ENCODE measurements at places on chromosomes 11 and 22.

- DNase-seq: peak; percentile 33
These were observed 1.1 kb downstream of the RBFOX2 start for GRCh38 chr22:36027579-36027934.

DNA sequence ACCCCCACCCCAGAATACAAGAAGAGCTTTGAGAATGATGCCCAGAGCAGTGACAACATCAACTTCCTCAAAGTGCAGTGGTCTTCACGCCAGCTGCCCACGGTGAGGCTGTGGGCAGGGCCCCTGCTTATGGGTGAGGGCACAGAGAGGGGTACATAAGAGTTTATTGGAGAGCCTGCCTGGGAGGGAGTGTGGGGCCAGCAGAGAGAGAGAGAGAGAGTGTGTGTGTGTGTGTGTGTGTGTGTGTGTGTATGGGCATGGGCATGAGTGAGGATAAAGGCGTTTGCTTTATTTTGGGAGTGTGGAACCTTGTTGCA is 9.5 kb downstream of the PHOX2A start:
- DNase-seq: no peak

- no peak for DNase-seq
These were observed 535.1 kb upstream of the LUZP2 start for GRCh38 chr11:23961503-23962338.

DNA sequence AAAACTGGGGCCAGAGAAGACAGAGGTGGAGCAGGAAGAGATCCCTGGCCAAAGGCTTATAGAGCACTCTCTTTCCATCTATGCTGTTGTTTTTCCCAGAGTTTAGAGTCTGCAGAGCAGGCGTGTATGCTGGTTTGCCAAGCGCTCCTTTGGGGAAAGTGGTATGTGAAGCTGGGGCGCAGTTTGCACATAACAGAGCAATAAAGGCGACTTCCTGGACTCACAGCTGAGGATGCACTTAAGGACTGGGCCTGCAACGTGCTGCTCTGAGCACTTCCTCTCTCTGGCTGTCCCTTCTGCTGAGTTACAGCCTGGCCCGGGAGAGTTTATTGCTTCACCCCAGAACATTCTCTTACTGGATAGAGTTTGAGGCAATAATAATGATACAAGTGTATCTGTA is 41.7 kb downstream of the THAP12 start:
- no peak for DNase-seq

- no peak for DNase-seq
These were observed 2.0 kb upstream of the OR52B4 start for GRCh38 chr11:4370166-4370565.

DNA sequence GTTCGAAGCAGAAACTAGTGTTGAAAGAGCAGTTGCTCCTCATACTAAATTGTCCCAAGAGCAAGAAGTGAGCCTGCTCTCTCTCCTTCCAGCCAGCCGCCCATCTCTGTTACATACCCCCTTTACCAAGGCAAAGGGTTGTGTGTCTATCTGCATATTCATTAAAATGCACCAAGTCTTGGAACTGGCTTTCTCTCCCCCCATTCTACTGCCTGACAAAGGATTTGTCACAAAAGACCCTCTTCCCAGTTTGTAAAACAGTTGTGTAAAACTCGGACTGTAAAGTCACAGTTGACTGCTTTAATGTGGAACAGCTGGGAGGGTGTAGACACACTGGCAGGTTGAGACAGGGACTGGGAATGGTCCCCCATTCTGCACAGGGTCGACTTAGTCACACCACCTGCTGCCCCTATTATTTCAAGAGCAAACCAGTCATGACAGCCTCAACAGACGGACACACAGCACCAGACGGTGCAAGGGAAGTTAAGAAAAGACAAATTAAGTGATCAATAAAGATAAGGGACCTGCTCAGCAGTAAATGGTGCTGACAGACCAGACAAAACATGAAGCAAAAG is 60.0 kb upstream of the HTATIP2 start:
- DNase-seq: no peak

DNA sequence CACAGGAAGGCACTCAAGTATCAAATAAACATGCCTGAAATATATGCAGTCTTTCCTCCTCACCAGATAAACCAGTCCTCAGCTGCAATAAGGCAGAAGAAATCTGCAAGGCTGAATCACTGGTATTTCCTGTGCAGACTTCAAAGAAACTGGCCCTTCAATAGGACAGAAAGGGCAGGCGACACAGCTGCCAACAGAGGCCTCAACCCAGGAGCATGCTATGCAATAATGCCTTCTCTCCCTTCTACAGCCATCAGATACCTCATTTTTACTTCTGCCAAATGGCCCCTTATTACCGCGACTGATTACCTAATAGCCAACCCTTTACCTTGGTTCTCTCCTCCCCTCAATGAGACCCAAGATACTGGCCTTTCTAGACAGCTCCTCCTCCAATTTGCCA is 8.0 kb downstream of the NUMA1 start:
- no peak for DNase-seq

DNA sequence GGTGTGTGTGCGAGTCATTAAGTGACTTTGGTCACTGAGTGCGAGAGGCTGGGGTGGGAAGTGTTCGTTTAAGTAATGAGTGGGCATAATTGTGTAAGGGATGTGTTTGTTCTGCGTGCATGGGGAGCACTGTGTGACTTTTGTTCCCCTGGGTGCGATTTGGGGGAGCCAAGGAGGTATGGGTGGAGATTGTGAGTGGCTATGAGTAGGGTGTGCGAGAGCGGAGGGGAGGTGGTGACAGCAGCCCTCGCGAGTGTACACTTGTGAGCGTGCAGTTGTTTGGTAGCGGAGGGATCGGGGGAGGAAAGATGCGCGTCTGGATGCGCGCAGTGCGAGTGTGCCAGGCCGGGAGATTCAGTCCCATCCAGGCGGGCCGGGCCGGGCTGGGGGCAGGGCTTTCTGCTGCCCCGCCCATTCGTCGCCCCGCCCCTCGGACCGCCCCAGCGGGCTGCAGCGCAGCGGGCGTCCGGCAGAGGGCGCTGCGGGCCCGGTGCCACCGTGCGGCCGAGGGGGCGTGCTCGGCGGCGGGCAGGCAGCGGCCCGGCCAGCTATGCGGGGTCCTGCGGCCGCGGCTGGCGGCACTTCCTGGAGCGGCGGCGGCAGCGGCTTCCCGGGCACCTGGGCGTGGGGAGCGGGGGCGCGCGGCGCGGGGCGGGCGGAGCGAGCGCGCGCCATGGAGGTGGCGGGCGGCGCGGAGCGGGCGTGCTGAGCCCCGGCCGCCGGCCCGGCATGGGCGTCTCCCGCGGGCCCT is at the start of gene DGKZ:
Gene DGKZ (plus strand): TSS at position 578 of the 751 bp plus-strand sequence. CDS start 197 bp downstream, outside the sequence.
- peak; percentile 89 for DNase-seq

GRCh38 chr11:69442807-69443137 is 38.7 kb upstream of the LINC01488 start:
- no peak for DNase-seq

- DNase-seq: no peak
These were observed 5.1 kb downstream of the INSC start for GRCh38 chr11:15119826-15120225.

- peak; percentile 73 for DNase-seq
These were observed at the start of gene RAB3IL1 for GRCh38 chr11:61917334-61918109. Gene RAB3IL1, minus strand, starts transcription at chr11:61917566. Its CDS starts 199 bp downstream, at chr11:61917367.

DNA sequence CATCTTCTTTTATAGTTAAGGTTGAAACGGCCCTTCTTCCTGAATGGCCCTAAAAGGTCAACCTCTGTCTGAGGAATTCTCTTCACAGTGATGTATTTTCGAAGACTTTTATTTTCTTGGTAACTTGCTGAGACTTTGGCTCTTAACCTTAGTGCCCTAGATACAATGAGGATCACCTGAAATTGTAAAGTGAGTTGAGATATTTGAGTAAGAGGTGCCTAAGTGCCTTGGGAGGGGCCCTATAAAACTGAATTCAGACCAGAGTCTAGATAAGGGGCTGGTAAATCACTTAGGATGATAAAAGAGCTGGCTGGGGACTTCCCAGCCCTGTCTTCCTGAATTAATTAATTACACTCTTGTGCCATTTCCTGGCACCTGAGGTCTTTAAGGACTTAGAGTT is 505.6 kb upstream of the KIRREL3 start:
- no peak for DNase-seq
